ENCODE measurements at places on chromosomes 5 and 9.

GRCh38 chr5:74579215-74579614, 61.3 kb downstream of the ENC1 start:
- DNase-seq, result no peak

- no peak for DNase-seq
Measured at GRCh38 chr5:38932854-38933408, 87.1 kb downstream of the OSMR start.

- no peak for DNase-seq
Measured at GRCh38 chr5:151917904-151918303, 6.7 kb downstream of the GLRA1 start.

DNA sequence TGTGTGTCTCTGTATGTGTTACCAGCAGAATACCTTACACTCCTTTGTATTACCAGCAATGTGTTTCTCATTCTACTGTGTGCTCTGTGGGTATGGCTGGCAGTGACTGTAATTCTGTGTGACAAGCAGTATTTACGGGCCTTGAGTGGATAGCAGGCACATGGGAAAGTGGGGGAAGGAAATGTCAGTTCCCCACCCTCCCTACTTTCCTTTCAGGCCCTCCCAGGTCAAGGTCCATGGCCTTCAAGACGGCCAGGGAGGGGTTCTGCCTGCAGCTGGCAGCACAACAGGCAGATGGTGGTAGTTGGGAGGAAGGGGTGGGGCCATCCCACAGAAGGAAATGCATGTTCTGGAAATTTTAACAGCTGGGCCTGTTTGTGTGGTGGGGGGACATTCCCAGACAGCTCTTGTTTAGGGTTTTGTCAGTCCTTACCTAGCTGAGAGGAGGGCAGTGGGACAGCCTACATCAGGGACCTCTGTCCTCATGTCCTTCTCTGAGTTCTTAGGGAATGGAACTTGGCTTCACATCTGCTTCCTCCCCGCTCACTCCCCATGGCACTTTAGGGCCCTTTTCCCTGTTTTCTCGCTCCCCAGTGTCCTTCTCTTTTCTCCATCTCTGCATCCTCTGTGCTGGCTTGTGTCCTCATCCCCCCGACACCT, 14.6 kb upstream of the TNIP1 start:
- no peak for DNase-seq

- DNase-seq, result no peak
Measured at GRCh38 chr5:115289104-115289503, 7.3 kb downstream of the CCDC112 start.

GRCh38 chr5:137332296-137332695, 166.8 kb downstream of the SPOCK1 start:
- DNase-seq, result no peak

- DNase-seq, result no peak
Measured at GRCh38 chr5:77778881-77779438, 2.8 kb upstream of the TBCA start.

DNA sequence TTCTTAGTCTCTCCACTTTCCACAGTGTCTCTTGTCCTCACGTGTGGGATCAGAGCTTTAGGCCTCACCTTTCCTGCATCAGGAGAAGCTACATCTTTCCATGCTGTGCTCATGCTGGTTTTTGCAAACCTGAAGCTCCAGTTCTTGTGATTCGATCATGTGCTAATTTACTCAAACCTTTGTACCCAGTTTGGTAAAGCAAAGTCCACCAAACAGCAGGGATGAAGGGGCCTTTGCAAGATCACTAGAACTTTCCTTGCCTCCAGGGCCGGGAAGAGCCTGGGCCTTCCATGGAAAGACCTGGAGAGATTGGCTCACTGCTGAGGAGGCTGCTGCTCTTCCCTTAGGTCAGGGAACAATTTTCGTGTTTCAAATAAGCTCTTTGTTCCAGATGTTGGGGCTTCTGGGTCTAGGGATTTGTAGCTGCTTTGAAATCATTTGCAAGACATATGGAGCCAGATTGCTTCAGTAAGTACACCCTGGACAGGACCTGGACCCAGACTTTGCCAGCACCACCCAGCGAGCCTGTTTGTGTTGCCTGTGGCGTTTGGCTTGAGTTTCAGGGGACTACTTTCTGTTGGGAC, 18.7 kb upstream of the SPATA31E1 start:
- no peak for DNase-seq

- no peak for DNase-seq
Measured at GRCh38 chr5:7087719-7088297, 308.1 kb upstream of the ADCY2 start.
